Stimulated activated CD4-positive, alpha-beta T cell treated with anti-CD3 and anti-CD28 coated beads, TNF-alpha, amount 100 ng/mL, for 1 hour (primary cell): ENCODE measurements at places on chromosomes 7 and 10.

GRCh38 chr10:78045237-78045636, 11.6 kb downstream of the RPS24 start:
- no peak for DNase-seq

- DNase-seq: no peak
Measured at GRCh38 chr10:89478739-89479654, 56.4 kb downstream of the SLC16A12 start.

GRCh38 chr10:28151636-28152035, 151.2 kb downstream of the MPP7 start:
- DNase-seq: no peak

GRCh38 chr7:112986256-112987031, 100.2 kb downstream of the GPR85 start:
- DNase-seq: no peak

DNA sequence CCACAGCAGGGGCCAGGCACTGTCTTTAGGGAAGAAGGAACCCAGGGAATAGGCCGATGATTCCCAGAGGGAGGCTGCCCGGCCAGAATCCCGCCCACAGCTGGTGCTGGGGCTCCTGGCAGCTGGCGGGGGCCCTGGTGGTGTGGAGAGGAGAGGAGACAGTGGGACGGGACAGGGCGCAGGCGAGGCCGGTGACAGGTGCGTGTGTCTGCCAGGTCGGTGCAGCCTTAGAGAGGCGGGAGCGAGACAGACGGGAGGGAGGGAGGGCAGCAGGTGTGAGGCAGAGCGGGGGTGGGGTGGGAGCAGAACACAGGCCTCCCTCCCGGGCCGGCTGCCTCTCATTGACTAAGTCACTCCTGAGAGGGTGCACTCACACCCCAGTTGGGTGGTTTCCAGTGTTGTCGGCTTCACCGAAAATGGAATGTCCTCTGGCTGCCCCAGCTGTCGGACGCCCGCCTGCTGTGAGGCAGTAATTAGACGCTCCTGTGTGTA, 55.2 kb downstream of the ELFN1 start:
- no peak for DNase-seq

DNA sequence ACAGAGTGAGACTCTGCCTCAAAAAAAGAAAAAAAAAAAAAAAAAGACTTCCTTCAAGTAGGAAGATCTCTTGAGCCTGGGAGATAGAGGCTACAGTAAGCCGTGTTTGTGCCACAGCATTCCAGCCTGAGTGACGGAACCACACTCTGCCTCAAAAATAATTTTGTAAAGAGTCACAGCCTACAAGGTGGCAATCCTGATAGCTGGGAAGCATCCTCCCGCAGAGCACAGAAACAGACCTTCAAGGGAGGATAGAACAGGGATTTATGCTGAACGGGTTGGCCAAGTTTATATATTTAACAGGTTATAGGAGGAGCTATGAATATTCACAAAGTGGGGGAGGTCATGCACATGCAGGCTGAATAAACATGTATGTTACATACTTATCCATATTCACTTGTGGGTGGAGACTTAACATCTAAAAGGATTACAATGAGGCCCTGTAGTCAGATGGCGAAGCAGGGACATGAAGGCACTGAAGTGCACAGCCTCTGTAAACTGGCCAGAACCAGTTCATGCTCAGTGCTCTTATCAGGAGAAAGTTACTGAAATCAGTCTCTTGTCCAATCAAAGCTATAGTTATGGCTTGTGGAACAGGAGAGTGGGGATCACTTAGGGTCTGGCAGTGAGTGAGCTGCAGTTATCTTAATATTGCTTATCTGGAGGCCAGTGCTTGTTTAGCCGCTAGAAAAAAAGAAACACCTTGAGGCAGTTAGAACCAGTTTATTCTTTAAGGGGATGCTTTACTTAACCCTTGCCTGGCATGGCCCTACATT, 6.8 kb downstream of the LMBR1 start:
- DNase-seq: no peak

GRCh38 chr10:133123050-133123745, 35.5 kb downstream of the ADGRA1 start:
- DNase-seq: no peak

- peak; percentile 49 for DNase-seq
Measured at GRCh38 chr7:116211006-116211912, 920 bp downstream of the TES start.

GRCh38 chr7:40147371-40148246, 12.8 kb downstream of the SUGCT start:
- DNase-seq: no peak

- no peak for DNase-seq
Measured at GRCh38 chr7:2197436-2198155, 35.1 kb downstream of the MAD1L1 start.

GRCh38 chr7:105245398-105246114, 143.2 kb downstream of the SRPK2 start:
- DNase-seq: no peak

DNA sequence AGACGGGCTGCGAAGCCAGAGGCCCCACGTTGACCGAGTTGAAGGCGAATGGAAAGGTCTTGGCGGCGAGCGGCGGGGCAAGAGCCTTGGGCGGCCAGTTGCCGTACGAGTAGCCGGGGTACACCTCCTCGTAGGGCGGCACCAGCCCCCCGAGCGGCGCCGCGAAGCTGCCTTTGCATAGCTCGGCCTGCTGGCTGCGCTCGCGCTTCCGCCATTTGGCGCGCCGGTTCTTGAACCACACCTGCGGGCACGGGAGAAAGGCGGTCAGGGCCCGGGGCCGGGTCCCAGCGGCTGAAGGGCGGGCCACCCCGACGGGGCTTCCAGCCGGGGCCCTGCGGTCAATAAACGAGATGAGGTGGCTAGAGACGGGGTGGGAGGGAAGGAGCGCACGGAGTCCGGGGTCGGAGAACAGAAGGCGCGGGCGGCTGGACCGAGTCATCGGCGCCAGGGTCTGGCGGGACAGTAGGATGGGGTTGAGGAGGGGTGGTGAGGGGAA, 4.8 kb downstream of the ELOVL3 start:
- no peak for DNase-seq

DNA sequence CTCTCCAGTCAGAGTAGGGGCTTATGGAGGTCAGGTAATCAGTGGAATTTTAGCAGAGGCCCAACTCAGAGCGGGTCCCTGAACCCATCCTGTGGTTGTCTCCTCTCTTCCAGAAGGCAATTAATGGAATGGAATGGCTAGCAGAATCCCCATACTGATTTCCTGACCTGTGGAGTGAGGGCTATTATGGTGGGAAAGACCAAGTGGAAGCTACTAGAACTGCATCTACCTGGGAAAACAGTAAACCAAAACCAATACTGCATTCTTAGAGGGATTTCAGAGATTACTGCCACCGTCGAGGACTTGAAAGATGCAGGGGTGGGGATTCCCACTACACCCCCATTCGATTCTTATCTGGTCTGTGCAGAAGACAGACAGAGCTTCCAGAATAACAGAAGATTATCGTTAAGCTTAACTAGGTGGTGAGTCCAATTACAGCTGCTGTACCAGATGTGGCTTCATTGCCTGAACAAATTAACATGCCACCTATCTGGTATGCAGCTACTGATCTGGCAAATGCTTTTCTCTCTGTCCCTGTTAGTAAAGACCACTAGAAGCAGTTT, 73.2 kb downstream of the LMBR1 start:
- no peak for DNase-seq

DNA sequence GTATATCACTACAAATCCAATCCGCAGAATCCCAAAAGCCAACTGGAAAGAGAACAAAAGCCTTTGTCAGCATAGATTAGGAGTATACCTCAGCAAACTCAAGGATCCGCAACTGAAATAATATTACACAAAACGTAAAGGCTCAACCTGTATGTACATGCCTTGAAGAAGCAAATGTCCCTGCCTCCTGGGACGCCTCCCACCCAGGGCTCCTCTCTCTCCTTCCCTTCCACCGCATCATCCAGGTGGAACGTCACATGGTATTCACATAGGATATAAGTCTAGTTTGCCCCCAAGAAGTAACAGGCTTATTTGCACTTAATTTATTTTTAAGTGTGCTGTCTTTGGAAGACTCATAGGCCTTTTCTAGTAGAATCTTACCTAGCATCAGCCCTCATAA, 13.4 kb downstream of the SLC26A3 start:
- DNase-seq: no peak

- DNase-seq: no peak
Measured at GRCh38 chr7:21938463-21938862, 7.2 kb downstream of the CDCA7L start.
